ENCODE measurements at places on chromosomes 1 and 21.
A peak's percentile ranks its signal among the peaks of the same experiment; 100 is the strongest.

GRCh38 chr21:33238565-33239255, 9.0 kb downstream of the IFNAR2 start:
- DNase-seq = no peak

DNA sequence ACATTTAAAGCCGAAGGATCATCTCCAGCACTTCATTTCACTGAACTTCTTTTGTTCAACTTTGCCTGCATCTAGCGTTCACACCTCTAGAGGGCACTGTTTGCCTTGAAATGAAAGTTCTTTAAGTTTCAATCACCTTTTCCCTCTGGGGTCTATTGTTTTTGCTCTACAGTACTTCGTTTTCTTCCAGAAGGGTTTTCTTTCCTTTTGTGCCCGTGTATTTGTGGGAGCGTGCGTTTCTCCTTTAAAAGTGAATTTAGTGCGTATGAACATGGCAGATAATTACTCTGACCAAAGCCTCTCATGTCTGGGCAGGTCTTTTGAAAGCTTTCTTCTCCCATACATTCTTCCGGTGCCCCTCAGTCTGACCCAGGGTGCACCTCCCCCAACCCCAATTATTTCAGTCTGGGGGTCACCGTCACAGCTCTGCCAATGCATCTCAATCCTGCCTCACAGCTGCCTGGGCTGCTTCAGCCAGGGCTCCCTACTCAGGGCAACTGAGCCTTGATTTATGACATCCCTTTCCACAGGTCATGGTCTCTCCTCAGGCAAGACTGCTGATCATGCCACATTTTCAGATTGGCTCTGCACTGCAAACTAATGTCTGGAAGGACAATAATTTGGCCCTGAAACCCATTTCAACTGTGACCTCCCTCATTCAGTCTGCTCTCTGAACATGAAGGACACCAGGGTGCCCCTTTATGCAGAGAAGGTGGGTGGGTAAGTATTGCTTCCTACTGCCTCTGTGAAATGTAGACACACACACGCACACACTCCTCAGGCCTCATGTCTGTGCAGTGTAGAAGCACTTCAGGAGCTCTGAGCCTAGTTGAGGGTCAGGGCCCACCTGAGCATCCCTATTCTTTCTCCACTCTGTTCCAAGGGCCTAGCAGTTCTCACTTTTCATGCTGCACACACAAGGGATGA, 88.6 kb downstream of the NUF2 start:
- peak; percentile 45 for DNase-seq

DNA sequence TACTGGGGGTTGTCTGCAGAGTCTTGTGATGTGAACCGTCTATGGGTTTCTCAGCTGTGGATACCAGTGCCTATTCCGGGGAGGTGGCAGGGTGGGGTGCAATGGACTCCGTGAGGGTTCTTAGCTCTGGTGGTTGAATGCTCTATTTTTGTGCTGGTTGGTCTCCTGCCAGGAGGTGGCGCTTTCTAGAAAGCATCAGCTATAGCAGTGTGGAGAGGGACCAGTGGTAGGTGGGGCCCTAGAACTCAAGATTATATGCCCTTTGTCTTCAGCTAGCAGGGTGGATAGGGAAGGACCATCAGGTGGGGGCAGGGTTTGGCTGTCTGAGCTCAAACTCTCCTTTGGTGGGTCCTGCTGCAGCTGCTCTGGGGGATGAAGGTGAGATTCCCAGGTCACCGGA, 127.3 kb upstream of the PLD5 start:
- DNase-seq = no peak

DNA sequence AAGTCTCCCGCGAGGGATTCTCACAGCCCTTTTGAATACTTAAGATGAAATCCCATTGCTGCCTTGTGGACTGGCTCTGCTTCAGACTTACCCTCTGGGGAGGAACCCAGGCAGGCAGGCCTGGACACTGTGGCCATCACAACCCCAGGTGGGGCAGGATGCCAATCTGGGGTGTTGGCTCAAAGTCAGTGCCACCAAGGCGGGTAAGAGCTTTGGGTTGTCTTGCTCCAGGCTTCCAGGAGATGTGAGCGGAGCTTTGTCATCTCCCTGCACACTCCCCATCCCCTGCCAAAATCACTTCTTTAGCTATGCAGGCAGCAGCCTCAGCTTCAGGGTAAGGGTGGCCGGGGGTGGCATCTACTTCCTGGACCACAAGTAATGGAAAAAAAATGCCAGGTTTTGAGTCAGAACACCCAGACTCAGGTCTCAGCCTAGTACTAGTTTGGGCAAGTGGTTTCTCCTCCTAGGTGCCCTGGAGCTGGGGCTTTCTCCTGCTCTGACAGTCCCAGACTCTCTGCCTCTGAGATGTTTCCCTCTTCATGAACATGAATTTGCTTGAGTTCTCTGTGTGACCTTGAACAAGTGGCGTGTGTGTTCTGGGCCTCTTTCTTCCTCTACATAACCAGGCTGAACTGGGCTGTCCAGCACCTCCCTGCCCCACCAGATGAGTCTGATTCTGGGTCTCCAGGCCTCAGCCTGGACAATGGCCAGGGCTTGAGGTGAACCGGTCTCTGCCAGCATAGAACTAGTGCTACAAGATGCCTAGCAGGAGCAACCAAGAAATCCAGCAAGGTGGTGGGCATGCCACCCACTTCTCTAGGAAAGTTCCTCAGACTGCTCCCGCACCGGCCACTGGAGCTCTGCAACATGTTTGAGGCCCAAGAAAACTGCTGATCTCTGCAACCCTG, 65.4 kb downstream of the VWA5B1 start:
- DNase-seq = no peak

Measured in SW480 (cell line).